ENCODE measurements at places on chromosomes 3 and 15.

DNA sequence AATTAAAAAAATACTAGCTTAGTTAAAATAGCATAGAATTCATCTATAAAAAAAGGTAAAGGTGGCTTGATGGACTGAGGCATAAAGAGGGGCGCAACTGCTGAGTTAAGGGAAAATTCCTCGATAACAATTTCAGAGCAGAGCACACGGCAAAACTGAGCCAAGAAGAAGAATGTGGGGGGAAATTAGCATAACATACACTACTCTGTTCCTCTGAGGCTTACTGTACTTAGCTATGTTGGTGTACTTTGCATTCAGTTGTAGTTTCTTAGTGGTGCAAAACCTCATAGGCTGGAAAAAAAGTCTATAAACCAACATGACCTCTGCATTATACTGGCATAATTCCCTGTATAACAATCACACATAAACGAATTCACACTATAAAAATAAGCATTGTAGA is 357.9 kb upstream of the LRRC3B start:
- no peak for DNase-seq

DNA sequence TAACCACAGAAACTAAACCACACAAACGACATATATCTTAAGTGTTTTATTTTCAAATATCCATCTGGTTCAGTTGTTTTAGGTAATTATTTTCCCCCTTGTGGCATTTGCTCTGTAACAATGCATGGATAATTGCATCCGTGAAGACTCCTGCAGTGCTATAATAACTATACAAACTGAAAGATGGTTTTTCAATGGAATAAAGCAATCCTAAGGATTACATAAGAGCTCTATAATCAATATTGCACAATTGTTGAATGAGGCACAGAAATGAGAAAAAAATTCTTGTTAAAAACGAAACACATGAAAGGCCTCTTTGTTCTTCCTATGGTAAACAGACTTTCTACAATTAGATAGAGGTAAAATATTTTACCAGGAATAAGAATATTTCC is 446.0 kb upstream of the EPHA3 start:
- no peak for DNase-seq

- peak; percentile 38 for DNase-seq
These were observed 2.4 kb downstream of the CIB1 start for GRCh38 chr15:90231028-90232017.

GRCh38 chr3:99211309-99211708 is 309.8 kb upstream of the DCBLD2 start:
- DNase-seq, result no peak

- no peak for DNase-seq
These were observed 347.8 kb upstream of the C2CD4B start for GRCh38 chr15:62512904-62513303.

DNA sequence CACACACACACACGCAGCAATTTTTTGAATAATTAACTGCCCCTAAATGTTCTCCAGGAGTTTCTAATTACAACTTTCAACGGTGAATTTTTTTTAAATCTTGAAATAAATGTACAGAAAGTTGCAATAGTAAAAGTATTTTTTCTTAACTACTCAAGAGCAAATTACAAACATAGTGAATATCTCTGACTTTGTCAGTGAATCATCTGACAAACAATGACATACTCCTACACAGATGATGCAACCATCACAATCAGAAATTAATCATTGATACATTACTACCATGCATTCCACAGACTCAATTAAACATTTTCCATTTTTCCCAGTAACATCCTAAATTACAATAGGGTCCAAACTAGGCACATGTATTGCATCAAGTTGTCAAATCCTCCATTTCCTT is 597.3 kb downstream of the NAALADL2 start:
- DNase-seq, result no peak

DNA sequence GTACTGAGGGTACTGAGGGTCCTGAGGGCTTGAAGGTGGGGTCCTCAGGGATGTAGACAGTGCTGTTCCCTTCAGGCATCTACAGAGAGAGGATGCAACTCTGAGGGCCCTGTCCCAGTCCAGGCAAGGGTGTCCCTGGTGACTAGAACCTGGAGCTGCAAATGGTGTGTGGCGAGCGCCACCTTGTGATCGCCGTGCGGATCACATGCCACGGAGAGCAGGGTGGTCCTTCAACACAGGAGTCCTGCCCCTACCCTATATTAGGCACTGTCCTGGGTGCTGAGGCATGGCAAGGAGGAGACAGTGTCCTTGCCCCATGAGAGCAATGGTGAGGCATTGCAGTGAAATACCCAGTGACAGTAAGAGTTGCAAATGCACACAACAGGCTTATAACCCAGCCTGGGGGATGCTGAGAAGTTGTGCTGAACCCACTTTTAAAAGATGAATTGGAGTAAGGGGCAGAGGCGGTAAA is 23.6 kb downstream of the RHCG start:
- no peak for DNase-seq

DNA sequence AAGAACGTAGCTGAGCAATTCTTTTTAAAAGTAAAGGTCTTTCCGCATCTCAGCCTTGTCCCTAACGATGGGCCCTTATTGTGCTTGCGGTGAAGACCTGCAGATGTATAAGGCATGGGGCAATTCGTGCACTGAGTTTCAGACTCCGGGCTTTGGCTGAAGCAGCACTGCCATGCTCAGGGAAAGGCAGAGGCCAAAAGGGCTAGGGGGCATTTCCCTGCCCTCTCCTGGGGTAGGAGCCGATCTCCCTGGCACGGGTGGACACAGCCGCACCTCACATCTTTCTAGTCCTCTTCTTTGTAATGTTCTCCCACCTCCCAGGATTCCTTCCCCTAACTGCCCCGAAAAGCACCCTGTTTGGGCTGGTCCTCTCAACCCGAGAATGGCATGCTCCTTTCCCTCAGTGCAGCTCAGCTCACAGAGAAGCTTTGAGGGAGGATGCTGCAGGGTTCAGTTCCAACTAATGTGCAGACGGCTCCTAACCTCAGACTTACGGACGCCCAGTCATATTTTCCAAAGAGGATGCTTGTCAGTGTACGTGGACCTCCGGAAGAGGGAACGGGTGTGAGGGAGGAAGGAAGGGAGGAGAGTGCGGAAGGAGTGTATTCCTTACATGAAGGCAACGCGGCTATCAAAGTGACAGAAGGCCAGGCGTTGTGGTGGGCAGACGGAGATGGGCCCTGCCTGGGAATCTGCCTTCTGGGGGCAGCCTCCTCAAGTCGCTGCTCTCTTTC is 61.2 kb downstream of the SYNM start:
- DNase-seq, result no peak

- DNase-seq, result no peak
These were observed 31.2 kb upstream of the MYO5C start for GRCh38 chr15:52326756-52327155.

- no peak for DNase-seq
These were observed 160.5 kb downstream of the CHSY1 start for GRCh38 chr15:101091080-101092017.

DNA sequence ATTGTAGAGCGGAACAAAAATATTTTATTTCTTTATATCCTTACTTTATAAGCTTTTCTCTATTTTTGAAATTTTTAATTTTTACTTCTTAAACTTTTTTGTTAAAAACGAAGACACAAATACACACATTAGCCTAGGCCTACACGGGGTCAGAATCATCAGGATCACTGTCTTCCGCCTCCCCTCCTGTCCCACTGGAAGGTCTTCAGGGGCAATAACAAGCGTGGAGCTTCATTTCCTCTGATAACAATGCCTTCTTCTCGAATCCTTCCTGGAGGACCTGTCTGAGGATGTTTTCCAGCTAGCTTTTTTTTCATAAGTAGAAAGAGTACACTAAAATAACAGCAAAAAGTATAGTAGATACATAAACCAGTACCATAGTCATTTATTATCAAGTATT is 77.7 kb upstream of the DGKG start:
- DNase-seq, result no peak

GRCh38 chr15:66772604-66773128 is 70.6 kb downstream of the SMAD6 start:
- no peak for DNase-seq

DNA sequence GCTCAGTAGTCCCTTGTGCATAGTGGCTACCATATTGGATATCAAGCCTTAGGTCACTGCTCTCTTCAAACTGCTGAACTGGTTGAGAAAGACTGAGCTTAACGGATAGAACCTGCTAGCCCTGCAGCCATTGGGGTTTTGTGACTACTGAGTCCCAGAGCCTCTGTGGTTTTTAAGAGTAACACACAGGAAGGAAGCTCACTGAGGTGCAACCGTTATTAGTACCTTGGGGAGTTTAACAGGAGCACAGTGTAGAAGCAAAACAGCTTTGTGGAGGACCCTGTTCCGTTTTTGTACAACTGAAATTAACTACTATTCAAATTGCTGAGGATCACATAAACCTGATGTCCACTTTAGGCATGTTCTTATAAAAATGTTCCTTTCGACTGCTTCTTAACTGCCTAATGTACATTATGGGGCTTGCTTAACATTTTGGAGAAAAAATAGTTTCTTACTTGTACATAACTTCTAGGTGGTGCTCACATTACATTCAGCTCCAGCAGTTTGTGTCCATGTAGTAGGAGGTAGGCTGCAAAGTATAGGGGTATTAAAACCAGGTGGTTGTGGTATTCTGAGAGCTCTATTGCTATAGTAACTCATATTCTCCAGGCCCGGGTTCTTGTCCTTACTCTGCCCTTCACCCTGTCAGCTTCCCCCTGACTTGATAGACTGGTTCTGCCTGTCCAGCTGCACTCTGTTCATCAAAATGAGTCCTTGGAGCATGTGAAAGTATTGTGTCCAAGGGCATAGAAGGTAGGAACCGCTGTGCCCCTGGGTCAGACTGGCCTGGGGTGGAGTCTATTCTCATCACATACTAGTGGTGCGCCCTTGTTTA is 17.3 kb downstream of the PXK start:
- no peak for DNase-seq

GRCh38 chr15:72406936-72407335 is 8.8 kb downstream of the TMEM202 start:
- no peak for DNase-seq

GRCh38 chr3:141646760-141647561 is 91.1 kb upstream of the RNF7 start:
- DNase-seq, result no peak

- DNase-seq, result no peak
These were observed 53.0 kb upstream of the KPNA4 start for GRCh38 chr3:160618363-160618762.

DNA sequence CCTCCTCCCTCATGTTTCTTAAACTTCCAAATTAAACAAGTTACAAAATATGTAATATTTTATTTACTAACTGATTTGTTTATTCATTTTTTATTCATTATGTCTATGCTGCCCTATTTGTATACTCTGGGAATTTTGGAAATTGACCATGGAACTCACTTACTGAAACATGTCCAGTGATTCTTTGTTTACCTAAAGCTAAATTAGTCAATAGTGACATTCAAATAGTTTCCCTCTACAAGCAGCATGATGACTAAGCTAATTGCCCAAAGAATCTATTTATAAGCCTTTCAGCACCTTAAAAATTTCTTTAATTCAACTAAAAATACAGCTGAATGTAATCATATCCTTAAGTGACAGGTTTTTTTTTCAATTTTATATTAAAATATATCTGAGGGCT is 437.7 kb downstream of the SI start:
- no peak for DNase-seq

GRCh38 chr3:81585056-81585455 is 176.4 kb downstream of the GBE1 start:
- DNase-seq, result no peak

DNA sequence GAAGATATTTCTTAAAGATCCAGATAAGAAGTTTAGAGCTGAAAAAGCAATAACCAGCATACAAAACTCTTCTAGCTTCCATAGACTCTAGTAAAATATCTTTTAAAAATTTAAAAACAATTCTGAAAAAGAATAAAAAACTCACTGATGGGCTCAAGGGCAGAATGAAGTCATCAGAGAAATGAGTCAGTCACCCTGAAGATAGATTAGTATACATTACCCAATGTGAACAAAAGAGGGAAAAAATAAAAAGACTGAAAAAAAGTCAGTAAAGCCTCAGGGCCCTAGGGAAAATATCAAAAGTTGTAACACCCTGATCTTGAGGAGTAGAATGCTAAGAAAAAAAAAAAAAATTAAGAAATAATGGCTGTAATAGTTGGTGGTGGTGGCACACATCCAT is 11.4 kb downstream of the DET1 start:
- DNase-seq, result no peak

GRCh38 chr3:39106281-39106811 is 1.1 kb downstream of the GORASP1 start:
- DNase-seq, result no peak

DNA sequence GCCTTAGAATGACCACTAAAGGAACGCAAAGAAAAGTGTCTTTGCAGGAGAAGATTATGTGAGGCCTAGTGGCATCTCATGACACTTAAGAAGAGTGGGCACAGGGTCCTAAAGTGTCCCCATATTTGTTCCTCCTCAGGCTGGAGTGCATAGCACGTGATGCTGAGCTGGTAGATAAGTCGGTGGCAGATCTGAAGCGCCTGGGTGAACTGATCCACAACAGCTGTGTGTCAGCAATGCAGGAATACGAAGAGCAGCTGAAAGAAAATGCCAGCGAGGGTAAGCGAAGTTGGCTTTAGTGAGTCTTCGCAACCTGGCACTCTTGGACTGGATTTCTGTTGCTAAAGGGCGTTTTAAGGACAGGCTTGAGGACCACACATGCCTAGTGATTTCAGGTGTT is 92.6 kb downstream of the CHD2 start:
- DNase-seq, result no peak

GRCh38 chr15:66590435-66590834 is 24.6 kb upstream of the LCTL start:
- no peak for DNase-seq

DNA sequence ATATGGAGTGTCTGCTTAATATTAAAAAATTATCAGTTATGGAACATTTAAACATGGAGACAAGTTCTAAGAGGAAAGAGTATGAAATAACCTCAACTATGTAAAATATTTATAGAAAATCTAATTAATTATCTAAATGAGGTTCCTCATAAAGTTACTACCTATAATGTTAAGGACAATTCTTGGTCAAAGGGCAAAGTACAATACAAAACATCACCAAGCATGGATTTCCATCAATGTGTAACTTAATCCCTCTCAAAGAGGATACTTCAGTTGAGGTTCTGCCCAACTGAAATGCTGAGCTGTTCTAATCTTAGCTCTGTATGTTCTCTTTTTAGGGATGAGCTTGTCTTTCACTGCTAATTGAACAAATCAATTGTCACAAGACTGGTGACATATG is 56.0 kb upstream of the CHRM5 start:
- DNase-seq, result no peak

DNA sequence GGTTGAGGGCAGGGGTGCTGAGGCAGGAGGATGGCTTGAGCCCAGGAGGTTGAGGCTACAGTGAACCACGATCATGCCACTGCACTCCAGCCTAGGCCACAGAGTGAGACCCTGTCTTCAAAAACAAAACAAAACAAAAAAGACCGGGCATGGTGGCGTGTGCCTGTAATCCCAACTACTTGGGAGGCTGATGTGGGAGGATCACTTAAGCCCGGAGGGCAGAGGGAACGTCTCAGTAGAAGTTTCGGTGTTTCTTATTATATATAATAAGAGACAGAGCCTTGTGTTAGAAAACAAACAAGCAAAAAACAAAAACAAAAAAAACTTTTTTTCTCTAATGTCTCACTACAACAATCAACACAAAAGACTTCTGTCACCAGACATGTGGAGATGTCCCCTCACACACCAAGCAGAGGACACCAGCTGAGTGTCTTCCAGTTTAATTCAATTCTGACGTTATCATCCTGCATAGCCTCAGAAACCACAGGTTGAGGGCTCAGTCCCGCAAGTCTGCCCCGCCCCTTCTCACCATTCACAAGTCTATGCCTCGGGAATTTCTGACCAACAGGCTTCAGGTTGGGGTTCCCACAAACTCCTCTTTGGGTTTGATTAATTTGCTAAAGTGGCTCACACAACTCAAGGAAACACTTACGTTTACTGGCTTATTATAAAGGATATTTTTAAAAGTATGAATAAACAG is 24.0 kb upstream of the EIF4A2 start:
- DNase-seq, result no peak

- no peak for DNase-seq
These were observed 20.5 kb downstream of the SIDT1 start for GRCh38 chr3:113552851-113553250.
